ENCODE measurements at places on chromosomes 4 and X. TPM values are rescaled to one million over a fixed set of nuclear protein-coding genes. Genes with fewer than 3 reads are reported as not detected.

GRCh38 chr4:141016117-141016798, 117.0 kb downstream of the RNF150 start:
- H3K4me1 ChIP-seq = peaks cover 61% of the 10 kb centered on the region
- H3K27ac ChIP-seq = peak overlapping the region; percentile 60
- DNase-seq = no peak
- H3K27me3 ChIP-seq = no peaks in the 10 kb centered on the region
- H3K4me3 ChIP-seq = no peak overlapping the region

DNA sequence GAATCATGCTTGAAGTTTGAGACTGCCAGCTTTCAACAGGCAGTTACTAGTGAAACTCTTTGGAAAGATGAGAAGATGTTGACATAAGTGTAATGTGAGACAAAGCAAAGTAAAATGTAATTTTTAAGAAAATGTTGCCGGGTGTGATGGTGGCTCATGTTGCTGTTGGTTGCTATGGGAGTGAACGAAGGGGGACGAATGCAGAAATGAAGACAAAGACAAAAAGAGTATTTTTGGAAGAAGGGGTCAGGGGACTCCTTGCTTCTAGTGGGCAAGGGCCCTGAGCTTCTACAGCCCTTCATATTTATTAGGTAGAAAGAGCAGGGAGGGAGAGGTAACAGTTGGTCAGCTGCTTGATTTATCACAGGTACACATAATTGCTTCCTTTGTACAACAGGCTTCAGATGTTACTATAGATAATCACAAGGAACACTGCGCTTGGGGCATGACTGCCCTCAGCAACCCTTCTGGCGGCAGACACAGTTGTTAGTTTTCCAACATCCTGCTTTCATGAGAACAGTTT, 11.9 kb upstream of the UGDH start:
- DNase-seq = no peak
- H3K27ac ChIP-seq = no peak overlapping the region
- no peaks in the 10 kb centered on the region for H3K4me1 ChIP-seq
- no peaks in the 10 kb centered on the region for H3K27me3 ChIP-seq
- no peak overlapping the region for H3K4me3 ChIP-seq

GRCh38 chr4:43380093-43380492, 487.6 kb downstream of the GRXCR1 start:
- no peak for DNase-seq
- no peaks in the 10 kb centered on the region for H3K36me3 ChIP-seq
- H3K4me1 ChIP-seq = no peaks in the 10 kb centered on the region

GRCh38 chrX:20547611-20548051, 280.9 kb upstream of the RPS6KA3 start:
- no peaks in the 10 kb centered on the region for H3K27me3 ChIP-seq
- no peaks in the 10 kb centered on the region for H3K4me1 ChIP-seq
- H3K36me3 ChIP-seq = no peaks in the 10 kb centered on the region
- DNase-seq = no peak

GRCh38 chr4:100838286-100838685, 320.5 kb upstream of the EMCN start:
- H3K27me3 ChIP-seq = no peaks in the 10 kb centered on the region
- H3K27ac ChIP-seq = no peak overlapping the region
- DNase-seq = no peak
- no peak overlapping the region for H3K4me3 ChIP-seq

DNA sequence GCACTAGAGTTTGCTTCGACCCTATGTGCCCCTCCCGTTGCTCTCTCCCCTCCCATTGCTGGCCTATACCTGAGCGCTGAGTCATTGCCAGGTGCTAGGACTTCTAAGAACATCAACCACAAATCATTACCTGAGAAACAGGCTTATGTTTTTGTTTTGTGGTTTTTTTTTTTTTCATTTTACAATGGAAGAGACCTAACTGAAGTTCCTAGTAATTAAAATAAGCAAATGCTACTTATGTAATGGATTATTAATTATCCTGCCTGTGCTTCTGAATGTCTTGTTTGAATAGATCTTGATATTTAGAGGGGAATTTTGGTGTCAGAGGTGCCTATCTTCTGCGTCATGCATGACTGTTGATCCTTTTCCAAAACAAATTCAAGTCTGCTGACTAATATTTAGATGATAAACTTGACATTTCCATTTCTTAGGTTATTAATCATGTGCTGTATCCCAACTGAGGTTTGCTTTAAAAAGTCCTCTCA, 275.4 kb upstream of the CPEB2 start:
- no peak overlapping the region for H3K27ac ChIP-seq
- peaks cover 7% of the 10 kb centered on the region for H3K4me1 ChIP-seq
- no peaks in the 10 kb centered on the region for H3K27me3 ChIP-seq
- no peak for DNase-seq
- no peaks in the 10 kb centered on the region for H3K36me3 ChIP-seq

GRCh38 chrX:18098763-18099162, 121.9 kb downstream of the BEND2 start:
- H3K4me3 ChIP-seq = no peak overlapping the region
- no peaks in the 10 kb centered on the region for H3K4me1 ChIP-seq
- H3K27ac ChIP-seq = no peak overlapping the region
- peaks cover 4% of the 10 kb centered on the region for H3K27me3 ChIP-seq
- no peak for DNase-seq
- H3K36me3 ChIP-seq = no peaks in the 10 kb centered on the region

DNA sequence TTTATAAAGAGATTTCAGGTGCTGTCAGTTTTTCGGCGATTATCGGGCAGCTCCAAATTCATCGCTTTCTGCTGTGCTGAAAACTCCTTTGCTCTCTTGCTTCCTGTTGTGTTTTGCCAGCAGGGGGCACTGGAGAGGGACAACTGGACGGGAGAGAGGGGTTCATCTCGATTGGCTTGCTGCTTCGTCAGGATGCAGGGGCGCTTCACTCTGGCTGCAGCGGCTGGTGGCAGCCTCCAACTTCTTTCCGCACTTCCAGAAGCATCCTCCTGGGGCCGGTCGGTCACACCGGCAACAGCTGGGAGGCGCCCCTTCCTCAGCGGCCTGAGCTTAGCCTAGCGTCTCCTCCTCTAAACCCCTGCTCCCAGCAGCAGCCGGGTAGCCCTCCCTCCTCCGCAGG, 29.5 kb downstream of the MSL3 start:
- H3K4me3 ChIP-seq = peak overlapping the region; percentile 39
- no peaks in the 10 kb centered on the region for H3K36me3 ChIP-seq
- H3K27me3 ChIP-seq = no peaks in the 10 kb centered on the region
- H3K27ac ChIP-seq = no peak overlapping the region
- no peak for DNase-seq

- H3K36me3 ChIP-seq = no peaks in the 10 kb centered on the region
- H3K4me1 ChIP-seq = no peaks in the 10 kb centered on the region
- no peak overlapping the region for H3K4me3 ChIP-seq
- H3K27me3 ChIP-seq = no peaks in the 10 kb centered on the region
- no peak overlapping the region for H3K27ac ChIP-seq
- no peak for DNase-seq
Observed at GRCh38 chr4:169147191-169147590, 123.6 kb downstream of the SH3RF1 start.

DNA sequence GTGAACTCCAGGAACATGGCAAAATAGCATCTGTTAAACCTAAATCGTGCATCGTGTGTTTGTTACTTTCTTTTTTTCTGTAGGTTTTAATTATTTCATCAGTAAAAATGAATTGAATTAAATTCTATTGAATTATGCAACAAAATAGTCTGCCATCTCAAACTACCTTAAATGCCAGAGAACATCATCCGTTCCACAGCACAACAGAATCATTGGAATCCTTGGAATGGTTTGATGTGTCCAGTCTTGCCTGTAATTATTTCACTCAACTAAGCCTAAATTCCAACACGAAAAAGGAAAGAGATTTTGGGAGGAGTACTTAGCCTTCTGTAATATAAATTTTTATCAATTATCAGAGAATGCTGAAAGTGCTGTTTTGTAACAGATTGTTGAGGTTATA, 17.1 kb upstream of the SLC7A11 start:
- H3K4me1 ChIP-seq = peaks cover 3% of the 10 kb centered on the region
- no peak overlapping the region for H3K4me3 ChIP-seq
- H3K27ac ChIP-seq = no peak overlapping the region
- no peaks in the 10 kb centered on the region for H3K27me3 ChIP-seq
- no peak for DNase-seq

DNA sequence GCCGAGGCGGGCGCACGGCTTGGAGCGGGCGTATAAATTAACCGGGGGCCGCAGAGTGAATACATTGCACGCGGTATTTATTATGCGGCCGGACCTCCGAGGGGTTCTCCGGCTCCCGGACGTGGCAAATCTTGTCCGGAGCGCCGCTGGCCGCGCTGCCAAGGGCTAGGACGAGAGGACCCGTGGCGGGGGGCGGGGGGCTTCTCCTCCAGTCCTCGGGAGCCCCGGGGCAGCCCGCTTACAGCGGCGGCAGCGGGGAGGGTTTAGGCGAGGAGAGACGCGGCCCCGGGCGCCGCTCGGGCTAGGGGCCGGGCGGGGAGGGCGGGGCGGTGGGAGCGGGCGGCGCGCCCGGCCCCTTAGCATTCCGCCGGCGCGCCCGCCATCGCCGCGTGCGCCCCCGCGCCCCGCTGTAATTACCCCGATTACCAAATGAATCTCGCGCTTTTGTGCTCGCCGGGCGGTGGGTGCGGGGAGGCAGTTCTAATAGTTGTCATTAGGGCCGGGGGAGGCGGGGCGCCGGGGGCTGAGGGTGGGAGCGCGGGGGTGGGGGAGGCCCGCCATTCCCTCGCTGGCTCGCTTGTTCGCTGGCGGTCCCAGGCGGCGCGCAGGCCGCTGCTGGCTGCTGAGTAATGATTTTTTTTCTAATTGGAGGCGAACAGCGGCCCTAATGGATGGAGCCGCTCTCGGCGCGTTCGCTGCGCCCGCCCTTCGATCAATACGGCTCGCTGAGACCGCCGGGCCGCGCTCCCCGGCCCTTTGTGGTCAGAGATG, 276.6 kb downstream of the BCOR start:
- H3K4me1 ChIP-seq = peaks cover 19% of the 10 kb centered on the region
- no peak overlapping the region for H3K27ac ChIP-seq
- H3K27me3 ChIP-seq = no peaks in the 10 kb centered on the region
- no peaks in the 10 kb centered on the region for H3K36me3 ChIP-seq

DNA sequence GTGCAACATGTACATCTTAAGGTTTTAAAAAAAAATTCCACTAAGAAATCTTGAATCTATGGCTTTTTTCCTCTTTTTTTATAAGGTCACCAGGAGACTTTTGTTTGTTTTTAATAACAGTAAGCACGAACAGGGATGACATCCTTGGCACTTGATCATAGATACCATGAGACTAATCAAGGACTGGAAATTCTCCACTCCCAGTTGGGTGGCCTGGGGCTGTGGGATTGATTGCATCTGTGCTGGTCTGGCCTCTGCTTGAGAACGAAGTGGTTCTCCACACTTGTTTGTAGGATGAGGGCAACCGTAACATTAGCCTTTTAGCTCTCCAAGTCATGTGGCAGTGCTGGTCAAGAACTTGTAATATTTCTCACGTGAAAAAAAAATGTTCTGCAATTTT, 35.4 kb downstream of the SNX25 start:
- H3K4me1 ChIP-seq = peaks cover 6% of the 10 kb centered on the region
- H3K4me3 ChIP-seq = no peak overlapping the region
- H3K36me3 ChIP-seq = no peaks in the 10 kb centered on the region

- H3K36me3 ChIP-seq = no peaks in the 10 kb centered on the region
- H3K4me1 ChIP-seq = no peaks in the 10 kb centered on the region
- H3K27ac ChIP-seq = no peak overlapping the region
- H3K4me3 ChIP-seq = no peak overlapping the region
- DNase-seq = no peak
- no peaks in the 10 kb centered on the region for H3K27me3 ChIP-seq
Observed at GRCh38 chr4:97867557-97868091, 275.7 kb downstream of the STPG2 start.

GRCh38 chr4:58090539-58090938, 980.4 kb upstream of the IGFBP7 start:
- no peak overlapping the region for H3K4me3 ChIP-seq
- H3K4me1 ChIP-seq = peaks cover 18% of the 10 kb centered on the region
- H3K36me3 ChIP-seq = no peaks in the 10 kb centered on the region
- DNase-seq = no peak

DNA sequence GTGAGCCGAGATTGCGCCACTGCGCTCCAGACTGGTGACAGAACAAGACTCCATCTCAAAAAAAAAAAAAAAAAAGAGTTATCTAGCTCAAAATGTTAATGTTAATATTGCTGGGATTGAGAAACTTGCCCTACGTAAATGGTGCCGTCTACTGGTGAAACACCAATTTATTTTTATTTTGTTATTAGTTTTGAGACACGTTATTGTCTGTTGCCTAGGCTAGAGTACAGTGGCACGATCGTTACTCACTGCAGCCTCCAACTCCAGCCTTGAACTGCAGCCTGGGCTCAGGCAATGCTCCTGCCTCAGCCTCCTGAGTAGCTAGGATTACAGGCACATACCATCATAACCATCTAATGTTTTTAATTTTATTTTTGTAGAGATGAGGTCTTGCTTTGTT, 262.8 kb downstream of the BMPR1B start:
- H3K36me3 ChIP-seq = no peaks in the 10 kb centered on the region
- H3K27ac ChIP-seq = no peak overlapping the region
- H3K4me3 ChIP-seq = no peak overlapping the region
- no peak for DNase-seq
- no peaks in the 10 kb centered on the region for H3K27me3 ChIP-seq
- no peaks in the 10 kb centered on the region for H3K4me1 ChIP-seq

DNA sequence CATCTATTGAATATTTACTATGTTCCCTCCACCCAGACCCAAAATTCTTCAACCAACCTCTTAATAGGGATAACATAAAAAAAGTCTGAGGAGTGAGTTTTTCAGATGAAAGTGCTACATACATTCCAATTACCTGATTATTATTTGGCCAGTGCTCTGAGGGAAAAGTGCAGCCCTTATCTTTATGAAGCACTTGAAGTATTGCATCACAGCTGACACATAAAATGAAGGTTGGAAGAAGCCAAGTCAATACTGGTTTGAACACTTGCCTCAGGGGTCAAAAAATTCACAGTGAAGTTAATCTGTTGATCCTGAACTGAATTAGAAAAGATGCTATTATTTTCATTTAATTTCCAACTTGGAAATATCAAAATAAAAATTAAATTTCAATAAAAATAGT, 498.9 kb downstream of the INPP4B start:
- DNase-seq = no peak
- H3K27me3 ChIP-seq = no peaks in the 10 kb centered on the region
- H3K36me3 ChIP-seq = no peaks in the 10 kb centered on the region
- H3K4me1 ChIP-seq = peaks cover 16% of the 10 kb centered on the region
- no peak overlapping the region for H3K27ac ChIP-seq

GRCh38 chr4:162059656-162060055, 104.1 kb downstream of the FSTL5 start:
- no peaks in the 10 kb centered on the region for H3K27me3 ChIP-seq
- no peaks in the 10 kb centered on the region for H3K36me3 ChIP-seq
- H3K4me3 ChIP-seq = no peak overlapping the region
- no peaks in the 10 kb centered on the region for H3K4me1 ChIP-seq
- no peak for DNase-seq

- no peaks in the 10 kb centered on the region for H3K27me3 ChIP-seq
- H3K36me3 ChIP-seq = no peaks in the 10 kb centered on the region
- H3K4me3 ChIP-seq = no peak overlapping the region
- no peak overlapping the region for H3K27ac ChIP-seq
- no peak for DNase-seq
Observed at GRCh38 chrX:120264341-120264740, 13.7 kb downstream of the ZBTB33 start.

- no peaks in the 10 kb centered on the region for H3K27me3 ChIP-seq
- DNase-seq = no peak
- H3K4me3 ChIP-seq = no peak overlapping the region
- H3K27ac ChIP-seq = no peak overlapping the region
- no peaks in the 10 kb centered on the region for H3K4me1 ChIP-seq
- no peaks in the 10 kb centered on the region for H3K36me3 ChIP-seq
Observed at GRCh38 chr4:17468619-17469221, 43.2 kb downstream of the QDPR start.

CORIN gene
- 1.2 TPM for total RNA-seq

SSX4B gene
- total RNA-seq = not detected

ZDHHC15 gene
- total RNA-seq = 5.4 TPM

MID1IP1 gene
- total RNA-seq = 119 TPM

SMIM31 gene
- total RNA-seq = not detected

MAGEA10 gene
- total RNA-seq = not detected

ARFIP1 gene
- total RNA-seq = 34.5 TPM

ETDC gene
- not detected for total RNA-seq

NLRP2B gene
- total RNA-seq = not detected

Measured in esophagus muscularis mucosa (tissue), 4 donors.